Stimulated activated effector memory CD8-positive, alpha-beta T cell treated with anti-CD3 and anti-CD28 coated beads, Interleukin-12 subunit alpha, Interleukin-12 subunit beta, amount 100 ng/mL, for 72 hours (primary cell): ENCODE measurements at places on chromosomes 1 and 21.

DNA sequence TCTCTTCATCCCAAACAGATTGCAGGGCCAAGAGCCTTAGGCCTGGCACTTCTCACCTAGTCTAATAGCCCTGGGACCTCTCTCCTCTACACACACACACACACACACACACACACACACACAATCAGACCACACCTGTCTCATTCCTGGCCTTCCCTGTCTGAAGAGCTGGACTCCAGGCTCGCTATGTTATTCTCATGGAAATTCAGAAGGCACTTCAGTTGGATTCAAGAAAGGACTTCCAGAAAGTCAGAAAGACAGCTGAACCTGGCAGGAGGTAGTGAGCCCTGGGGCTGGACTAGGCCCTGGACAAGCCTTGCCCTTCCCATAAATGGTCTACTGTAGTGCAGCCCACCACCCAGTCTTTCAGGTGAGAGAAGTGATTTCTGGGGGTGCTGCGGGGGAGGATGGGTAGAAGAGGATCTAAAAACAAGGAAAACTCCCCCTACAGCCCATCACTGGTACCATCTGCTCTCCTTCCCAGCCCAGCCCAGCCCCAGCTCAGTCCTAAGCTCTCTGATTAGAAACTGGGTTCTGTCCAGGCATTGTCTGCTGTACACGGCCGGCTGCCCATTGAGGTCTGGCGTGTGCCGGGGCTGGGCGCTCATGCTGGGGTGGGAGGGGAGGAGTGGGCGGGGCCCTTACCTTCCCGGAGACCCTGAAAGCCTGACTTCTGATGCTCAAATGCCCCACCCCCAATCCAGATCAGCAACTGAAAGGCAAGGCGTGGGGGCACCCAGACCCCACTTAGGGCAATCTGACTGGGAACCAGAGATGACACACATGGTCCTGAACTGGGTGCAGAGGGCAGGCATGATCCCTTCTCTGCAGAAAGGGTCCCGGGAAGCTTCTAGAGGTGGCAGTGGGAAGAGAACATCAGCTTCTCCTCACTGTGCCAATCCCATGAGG is 2.5 kb downstream of the KIF21B start:
- no peak for DNase-seq

- no peak for DNase-seq
Observed at GRCh38 chr1:201169203-201169602, 14.9 kb upstream of the TMEM9 start.

DNA sequence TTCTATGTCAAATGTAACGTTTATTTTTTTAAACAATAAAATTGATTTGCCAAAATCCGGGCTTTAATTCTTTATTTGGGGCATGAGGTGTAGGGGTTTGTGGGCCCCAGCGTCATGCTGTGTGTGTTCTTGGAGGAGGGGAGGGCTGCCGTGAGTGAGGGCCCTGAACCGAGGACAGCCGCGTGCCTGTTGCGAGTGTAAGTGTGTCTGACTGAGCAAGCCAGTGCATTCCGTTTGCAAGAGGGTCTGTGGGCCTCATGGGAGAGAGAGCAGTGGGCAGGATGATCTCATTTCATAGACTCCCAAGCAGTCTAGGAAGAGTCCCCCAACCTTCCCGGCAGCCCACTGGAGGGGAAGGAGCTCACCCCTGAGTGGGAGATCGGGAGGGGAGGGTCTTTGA is 21.4 kb upstream of the SPSB1 start:
- DNase-seq = no peak

GRCh38 chr1:42734201-42735035 is 5.6 kb downstream of the CLDN19 start:
- no peak for DNase-seq

DNA sequence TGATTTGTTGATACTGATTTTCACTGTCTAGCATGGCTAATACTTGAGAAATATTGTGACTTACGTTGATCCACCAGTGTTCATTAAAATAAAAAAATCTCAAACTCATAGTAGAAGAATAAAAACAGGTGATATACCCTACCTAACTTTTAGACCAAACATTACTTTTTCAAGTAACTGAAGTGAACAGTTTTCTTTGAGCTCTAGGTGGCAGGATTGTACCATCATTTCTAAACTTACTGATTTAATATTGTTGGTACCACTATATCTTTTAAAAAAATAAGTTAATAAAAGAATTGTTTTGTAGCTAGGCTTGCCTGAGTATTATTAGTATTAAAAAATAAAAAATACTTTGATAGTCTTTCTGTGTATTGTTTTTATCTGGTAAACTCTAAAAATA is 21.5 kb downstream of the CDC73 start:
- DNase-seq = no peak

DNA sequence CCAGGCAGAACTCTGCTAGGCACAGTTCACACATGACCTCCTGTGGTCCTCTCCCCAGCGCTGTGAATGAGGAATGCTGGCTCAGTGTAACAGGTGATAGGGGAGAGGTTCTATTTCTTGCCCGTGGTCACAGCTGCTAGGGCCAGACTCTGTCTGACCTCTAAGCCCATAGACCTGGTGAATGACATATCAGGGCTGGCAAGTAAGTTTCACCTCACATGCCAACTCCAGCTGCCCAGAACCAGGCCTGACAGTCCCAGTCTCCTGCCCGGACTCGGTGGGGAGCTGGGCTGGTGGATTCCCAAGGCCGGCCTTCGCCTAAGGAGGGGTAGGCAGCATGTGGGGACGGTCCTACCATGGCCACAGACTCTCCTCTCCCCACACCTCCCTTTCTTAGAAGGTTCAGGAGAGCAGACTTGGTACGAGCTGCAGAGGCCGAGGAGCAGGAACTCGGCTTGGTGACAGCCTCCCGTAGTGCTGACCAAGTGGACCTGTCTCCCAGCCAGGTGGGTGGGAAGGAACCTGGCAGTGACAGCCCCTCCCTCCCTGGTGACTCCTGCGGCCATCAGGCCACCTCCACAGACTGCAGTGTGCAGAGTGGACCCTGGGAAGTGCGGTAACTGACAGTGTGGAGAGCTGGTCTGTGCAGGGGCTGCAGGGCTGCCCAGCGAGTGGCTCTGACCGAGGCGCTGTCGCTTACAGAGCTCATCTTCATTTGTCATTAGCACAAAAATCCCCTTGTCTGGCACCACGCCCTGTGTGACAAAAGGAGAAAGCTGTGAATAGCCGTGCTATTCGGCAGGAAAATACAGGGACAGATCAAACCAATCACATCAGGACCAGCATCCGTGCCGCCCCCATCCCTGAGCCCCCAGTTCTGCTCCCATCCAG is 74.6 kb downstream of the SCCPDH start:
- no peak for DNase-seq

GRCh38 chr1:53065391-53065790 is 3.4 kb downstream of the PODN start:
- no peak for DNase-seq

- no peak for DNase-seq
Observed at GRCh38 chr1:116852910-116853309, 56.8 kb upstream of the PTGFRN start.
